ENCODE measurements at places on chromosomes 4 and X.

GRCh38 chr4:48329193-48329592 is 12.1 kb upstream of the SLAIN2 start:
- DNase-seq = no peak

GRCh38 chr4:65580551-65580950 is 89.7 kb downstream of the EPHA5 start:
- DNase-seq = peak; percentile 1

DNA sequence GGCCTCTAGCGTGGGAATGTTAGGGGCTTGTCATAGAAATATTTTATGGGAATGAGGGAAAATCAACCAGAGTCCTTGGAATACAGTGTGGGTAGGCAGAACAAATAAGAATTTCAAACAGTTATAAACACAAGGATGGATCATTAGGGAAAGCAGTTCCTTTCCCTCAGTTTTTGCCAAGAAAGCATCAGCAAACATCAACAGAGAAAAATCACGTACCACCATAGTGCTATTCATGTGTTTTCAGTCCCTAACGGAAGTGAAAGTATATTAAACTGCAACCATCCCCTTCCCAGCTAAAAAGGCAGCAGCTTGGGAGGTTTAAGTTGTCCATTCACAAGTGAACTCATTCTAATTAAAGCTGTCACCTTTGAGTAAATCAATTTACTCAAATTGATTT is 334.4 kb upstream of the PCDH18 start:
- no peak for DNase-seq

DNA sequence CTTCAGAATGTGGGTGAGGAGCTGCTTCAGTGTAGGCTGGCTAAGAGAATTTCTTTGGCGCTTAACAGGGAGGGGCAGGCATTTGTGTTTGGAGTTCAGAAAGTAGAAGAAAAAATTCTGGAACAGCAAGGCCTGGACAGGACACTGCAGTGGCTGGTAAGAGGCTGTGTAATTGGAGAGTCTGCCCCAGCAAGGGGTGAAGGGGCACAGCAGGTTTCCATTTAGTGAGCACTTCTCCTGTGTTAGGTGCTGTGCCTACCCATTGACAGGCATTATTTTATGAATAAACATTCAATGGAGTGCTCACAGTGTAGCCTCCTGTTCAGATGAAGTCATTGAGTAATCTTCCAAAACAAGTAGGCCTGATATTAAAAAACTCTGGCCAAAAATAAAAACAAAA is 10.7 kb upstream of the CPE start:
- no peak for DNase-seq

DNA sequence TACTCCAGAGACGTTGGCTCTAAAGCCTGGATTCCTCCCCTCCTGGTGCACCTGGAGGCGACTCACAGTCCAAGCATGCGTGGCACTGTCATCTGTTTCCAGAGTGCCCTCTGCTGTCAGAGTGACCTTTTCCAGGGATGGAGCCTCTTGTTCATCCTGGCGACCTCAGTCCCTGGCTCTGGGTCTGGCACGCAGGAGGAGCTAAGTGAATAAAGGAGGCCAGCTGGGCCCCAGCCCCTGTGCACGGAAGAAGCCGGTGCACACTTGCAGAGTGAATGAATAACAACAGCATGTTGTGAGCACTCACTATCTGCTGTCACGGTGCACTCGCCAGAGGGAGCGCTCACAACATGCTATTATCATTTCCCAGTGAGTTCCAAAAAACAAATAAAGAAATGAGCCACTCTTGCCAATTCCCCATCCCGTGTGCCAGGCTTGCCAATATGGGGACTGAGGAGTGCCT is 27.8 kb upstream of the PSAPL1 start:
- DNase-seq = peak; percentile 76

- DNase-seq = no peak
These were observed 13.8 kb upstream of the SLC2A9 start for GRCh38 chr4:10035130-10035529.

DNA sequence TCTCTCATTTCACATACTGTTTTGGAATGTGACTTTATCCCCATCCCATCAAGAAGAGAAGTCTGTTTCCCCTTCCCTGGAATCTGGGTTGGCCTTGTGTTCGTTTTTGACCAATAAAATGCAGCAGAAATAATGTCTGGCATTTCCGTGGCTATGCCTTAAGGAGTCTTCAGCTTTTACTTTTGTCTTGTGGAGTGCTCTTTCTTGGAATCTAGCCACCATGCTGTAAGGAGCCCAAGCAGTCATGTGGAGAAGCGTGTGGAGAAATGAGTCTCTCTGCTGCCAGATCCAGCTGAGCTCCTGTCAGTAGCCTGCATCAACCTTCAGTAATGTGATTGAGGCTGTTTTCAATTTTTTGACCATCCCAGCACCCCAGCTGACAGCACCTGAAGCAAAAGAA is 84.4 kb upstream of the ARMCX2 start:
- DNase-seq = no peak

DNA sequence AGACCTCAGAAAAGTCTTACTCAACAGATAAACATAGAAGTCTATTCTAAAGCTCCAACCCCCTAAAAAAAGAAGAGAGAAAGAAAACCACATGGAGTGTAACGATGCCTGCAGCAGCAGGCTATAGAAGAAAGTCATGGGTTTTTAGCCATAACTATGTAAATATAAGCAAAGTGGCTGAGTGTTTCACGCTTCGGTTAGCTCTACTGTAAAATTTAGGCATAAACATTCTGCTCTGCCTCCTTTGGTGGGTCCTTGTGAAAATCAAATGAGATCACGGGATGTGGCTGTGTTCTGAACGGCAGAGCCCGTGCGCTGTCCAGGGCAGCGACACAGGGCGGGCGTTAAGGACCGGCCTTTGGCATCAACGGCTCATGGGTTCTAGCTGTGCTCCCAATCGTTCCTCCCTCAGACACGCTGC is 78.4 kb downstream of the IRF2 start:
- DNase-seq = no peak

DNA sequence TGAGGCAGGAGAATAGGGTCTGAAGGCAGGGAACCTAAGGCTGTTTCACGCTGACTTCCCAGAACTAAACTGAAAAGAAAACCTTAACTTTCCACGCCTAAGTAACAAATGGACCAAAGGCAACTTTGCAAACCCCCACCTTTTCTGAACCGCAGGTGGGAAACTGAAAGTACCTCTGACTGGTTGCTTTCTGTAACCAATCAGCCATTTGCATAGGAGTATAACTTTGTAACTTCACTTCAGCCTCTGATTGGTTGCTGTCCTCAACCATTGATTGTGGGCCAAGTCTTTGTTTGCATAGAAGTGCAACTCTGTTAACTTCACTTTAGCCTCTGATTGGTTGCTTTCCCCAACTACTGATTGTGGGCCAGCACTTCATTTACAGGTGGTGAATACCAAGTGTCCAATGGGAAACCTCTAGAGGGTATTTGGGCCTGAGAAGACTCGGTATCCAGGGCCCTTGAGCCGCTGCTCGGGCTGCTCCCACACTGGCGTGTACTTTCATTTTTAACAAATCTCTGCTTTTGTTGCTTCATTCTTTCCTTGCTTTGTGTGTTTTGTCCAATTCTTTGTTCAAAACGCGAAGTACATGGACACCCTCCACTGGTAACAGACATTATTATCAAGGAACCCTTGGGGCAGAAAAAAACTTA is 121.6 kb upstream of the CBR4 start:
- no peak for DNase-seq

GRCh38 chr4:30395902-30396301 is 324.3 kb upstream of the PCDH7 start:
- no peak for DNase-seq

DNA sequence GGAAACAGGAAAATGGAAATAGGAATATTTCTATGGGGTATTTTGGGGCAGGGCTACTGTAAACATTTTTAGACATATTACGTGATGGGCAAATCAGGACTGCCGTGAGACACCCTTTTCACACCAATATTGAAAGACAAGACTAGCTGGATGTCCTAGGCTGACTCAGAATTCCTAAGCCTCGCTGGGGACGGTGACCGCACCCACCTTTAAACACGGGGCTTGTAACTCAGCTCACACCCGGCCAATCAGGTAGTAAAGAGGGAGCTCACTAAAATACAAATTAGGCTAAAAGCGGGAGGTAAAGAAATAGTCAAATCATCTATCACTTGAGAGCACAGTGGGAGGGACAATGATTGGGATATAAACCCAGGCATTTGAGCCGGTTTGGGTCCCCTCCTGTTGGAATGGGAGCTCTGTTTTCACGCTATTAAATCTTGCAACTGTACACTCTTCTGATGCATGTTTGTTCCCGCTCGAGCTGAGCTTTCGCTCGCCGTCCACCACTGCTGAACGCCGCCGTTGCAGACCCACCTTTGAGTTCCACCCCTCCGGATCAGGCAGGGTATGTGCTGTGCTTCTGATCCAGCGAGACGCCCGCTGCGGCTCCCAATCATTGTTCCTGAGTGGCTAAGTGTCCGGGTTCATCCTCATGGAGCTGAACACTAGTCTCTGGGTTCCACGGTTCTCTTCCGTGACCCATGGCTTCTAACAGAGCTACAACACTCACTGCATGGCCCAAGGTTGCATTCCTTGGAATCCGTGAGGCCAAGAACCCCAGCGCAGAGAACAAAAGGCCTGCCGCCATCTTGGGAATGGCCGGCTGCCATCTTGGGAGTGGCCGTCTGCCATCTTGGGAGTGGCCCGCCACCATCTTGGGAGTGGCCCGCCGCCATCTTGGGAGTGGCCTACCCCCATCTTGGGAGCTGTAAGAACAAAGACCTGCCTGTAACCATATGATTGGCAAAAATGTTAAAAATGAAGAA is 152.6 kb downstream of the CRLF2 start:
- no peak for DNase-seq

- peak; percentile 19 for DNase-seq
These were observed 41.9 kb downstream of the PLS3 start for GRCh38 chrX:115602729-115603389.

DNA sequence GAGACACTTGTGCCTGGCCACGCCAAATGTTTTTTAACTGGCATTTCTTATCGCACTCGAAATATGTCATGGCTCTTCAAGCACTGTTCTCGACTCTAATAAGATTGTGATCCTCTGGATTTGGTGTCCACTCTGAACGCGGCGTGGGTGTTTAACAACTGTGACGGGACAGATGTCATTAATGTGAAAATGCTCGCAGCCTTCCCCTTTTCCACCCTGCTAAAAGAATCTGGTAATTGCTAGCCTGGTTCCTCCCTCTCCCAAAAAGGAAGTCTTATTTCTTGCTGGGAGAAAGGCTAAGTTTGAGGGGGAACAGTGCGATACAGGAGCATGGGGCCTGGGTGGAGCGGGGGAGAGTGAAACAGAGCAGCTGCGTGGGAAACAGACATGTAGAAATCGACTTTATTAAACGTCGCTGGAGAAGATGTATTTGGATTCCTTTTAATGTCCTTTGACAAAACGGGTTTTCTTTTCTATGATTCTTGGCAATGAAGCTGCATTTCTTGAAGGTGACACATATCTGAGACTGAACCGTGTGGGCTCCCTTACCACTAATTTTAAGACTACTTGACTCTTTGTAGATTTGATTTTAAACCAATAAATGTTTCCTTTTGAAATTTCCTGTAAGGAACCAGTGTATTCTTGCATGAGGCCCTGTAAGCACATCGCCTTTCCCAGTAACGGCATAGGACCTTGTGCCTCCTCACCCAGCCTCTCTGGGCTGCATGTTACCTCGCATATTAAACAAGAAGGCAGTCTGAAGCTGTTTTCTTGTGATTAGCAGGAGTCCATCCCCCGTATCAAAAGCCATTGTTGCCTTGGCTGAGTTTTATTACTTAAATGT is 17.8 kb downstream of the TBC1D1 start:
- peak; percentile 46 for DNase-seq

DNA sequence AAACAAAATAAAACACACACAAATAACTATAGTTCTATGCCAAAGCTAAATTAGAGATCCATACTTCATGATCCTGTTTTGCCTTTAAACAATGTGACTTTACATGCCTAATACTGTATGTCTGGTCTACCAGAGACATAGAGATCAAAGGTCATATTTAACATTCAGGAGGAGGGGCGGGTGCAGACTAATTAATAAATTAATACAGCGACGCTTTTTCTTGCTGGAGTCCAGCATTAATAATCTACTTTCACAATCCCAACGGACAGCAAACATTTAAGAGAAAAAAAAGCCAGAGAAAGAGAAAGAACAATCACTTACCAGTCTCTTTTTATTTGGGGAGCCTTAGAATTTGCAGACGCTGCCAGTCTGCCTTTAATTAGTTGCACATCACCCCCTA is 509 bp downstream of the CXXC4 start:
- DNase-seq = no peak

GRCh38 chr4:43238008-43238407 is 345.5 kb downstream of the GRXCR1 start:
- DNase-seq = no peak

- peak; percentile 44 for DNase-seq
These were observed 18.8 kb upstream of the SYNPO2 start for GRCh38 chr4:118869808-118870342.

GRCh38 chr4:110198435-110199416 is at the start of gene ELOVL6:
Gene ELOVL6, minus strand, starts transcription at chr4:110198615. Its CDS starts 280 bp downstream, at chr4:110198335.
- peak; percentile 77 for DNase-seq

- DNase-seq = peak; percentile 83
These were observed 7.2 kb downstream of the TBC1D14 start for GRCh38 chr4:6916587-6917460.

GRCh38 chr4:53171797-53172196 is 194.1 kb downstream of the SCFD2 start:
- DNase-seq = no peak

DNA sequence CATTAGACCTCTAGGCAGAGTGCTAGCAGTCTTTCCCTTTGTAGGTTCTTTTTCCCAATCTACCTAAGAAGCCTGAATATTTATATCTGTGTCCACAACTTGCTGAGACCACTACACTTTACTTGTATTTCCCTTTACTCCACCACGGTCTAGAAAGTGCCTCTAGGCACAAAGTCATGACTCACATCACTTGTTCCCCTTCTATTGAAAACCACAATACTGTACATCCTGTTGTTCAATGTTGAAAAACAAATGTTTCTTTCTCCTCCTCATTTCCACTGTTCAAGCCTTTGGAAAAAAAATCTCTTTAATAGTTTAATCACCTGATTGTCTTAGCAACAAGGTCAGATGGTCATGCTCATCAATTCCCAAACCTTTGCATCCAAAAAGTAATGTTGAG is 326.7 kb downstream of the GUCY2F start:
- DNase-seq = no peak

GRCh38 chrX:48787505-48788443 is 1.4 kb downstream of the GATA1 start:
- no peak for DNase-seq

- DNase-seq = no peak
These were observed 529.7 kb upstream of the RPS6KA3 start for GRCh38 chrX:20796450-20796849.

- no peak for DNase-seq
These were observed 39.5 kb upstream of the RBMX start for GRCh38 chrX:136920001-136920400.

Measured in kidney tubule cell (primary cell).